ENCODE measurements at places on chromosomes 3 and 15. TPM values are rescaled to one million over a fixed set of nuclear protein-coding genes. Genes with fewer than 3 reads are reported as not detected.

DNA sequence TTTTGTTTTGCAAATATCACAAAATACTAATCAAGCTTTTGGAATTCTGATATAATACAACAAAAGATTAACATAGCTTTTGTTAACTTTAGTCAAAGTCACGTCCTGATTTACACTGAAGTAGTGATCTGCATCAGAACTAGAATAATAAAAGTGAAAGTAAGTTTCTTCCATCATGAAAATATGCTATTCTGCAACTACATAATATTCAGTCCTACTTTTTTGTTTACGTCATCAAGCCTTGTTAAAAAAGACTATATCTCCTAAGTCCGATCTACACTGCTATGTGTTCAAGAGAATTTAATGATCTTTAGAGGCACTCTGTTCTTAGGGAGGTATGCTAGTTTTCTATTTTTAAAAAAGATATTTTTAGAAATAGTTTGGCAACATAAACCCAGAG is 330.1 kb downstream of the ARPP21 start:
- no peak for DNase-seq

DNA sequence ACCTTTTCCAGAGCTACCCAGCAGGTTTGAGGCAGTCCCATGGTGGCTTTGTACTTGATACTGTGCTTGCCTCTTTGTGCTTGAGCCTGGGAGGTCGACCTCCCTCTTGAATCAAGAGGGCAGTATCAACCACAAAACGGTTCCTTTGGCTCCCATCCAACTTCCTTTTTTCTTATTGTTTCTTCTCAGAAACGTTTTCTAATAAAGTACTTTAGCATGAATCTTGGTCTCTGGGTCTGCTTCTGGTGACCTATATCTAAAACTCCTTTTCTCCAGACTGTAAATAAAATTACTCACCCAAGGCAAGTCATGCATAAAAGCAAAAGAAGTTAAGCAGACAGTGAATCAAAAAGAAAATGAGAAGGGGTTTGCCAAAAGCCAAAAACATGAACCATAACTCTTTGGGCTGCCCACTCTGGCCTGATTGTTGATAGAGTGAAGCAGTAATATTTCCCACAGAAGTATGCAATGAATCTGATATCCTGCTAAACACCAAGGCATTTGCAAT is 112.2 kb upstream of the SLC4A7 start:
- DNase-seq: peak; percentile 69

The EFCC1 gene
- total RNA-seq: not detected

The C3orf52 gene
- total RNA-seq: 16.7 TPM

DNA sequence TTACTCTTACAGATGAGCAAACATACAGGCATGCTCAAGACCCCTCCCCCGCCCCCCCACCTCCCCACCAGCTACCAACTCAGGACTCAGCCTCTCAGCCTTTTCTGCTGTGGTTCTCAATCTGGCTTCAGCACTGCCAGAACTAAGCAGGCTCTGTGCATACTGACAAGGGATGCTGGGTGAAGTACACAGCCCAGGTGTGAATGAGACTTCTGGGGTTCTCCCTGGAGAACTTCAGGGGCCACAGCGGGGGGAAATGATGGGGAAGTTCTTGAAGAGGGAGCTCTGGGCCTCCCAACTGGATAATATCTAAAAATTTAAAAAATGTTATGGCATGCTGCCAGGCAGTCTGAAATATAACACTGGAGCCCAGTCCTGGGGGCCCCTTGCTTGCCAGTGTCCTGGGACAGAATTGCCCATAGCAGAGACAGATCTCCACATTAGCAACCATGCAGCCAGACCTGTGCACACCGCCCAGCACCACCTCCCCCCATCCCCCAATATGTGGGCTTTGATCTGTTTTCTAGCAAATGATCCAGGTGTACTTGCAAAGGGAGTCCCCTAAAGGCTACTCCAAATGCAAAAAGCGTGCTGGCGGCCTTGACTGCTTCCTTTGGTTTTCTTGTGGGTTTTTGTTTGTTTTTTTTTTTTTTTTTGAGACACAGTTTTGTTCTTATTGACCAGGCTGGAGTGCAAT is 41.4 kb downstream of the PGPEP1L start:
- DNase-seq: no peak

- DNase-seq: no peak
These were observed 7.7 kb upstream of the ACTC1 start for GRCh38 chr15:34802803-34803750.

The PDHB gene
- 103 TPM for total RNA-seq

DNA sequence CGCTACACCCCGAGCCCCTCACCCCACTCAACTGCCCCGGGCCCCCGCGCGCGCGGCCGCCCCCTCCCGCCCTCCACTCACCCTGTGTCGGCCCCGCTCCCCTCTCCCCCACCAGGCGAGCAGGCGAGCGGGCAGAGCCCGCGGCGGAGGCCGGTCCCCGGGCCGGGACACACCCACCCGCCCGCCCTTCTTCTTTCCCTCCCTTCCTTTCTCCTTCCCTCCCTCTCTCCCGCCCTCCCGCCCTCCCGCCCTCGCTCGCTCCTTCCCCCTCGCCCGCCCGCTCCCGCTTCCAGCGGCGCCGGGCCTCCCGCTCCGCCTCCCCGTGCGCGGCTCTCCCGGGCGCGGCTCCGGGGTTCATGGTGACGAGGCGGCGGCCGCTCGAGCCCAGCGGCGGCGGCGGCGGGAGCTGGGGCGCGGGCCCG is at the start of gene CTDSPL:
Gene CTDSPL (plus strand): TSS at position 261 of the 422 bp plus-strand sequence. CDS start 320 bp downstream, outside the sequence.
- DNase-seq: peak; percentile 41

- DNase-seq: peak; percentile 74
These were observed 1462.8 kb upstream of the GBE1 start for GRCh38 chr3:83224101-83224868.

GRCh38 chr3:20056725-20057611 is 16.7 kb downstream of the KAT2B start:
- peak; percentile 98 for DNase-seq
